ENCODE measurements at places on chromosomes 1 and 21.

DNA sequence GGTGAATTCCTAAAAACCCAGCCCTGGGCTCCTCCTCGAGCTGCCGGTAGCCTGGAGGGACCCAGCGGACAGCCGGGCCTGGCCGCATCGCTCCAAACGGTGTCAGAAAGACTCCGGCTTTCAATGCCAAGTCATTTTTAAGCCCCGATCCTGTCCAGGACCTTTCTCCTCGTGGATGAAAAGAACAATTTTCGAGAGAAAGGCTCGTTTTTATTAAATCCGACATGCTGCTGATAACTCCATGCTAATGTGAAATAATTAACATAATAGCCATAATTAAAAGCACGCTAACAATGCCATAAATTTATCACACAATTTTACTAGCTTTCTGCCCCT, 4.6 kb upstream of the FOXD3 start:
- DNase-seq, result no peak

- no peak for DNase-seq
Measured at GRCh38 chr21:44862869-44863685, 10.4 kb downstream of the PTTG1IP start.

DNA sequence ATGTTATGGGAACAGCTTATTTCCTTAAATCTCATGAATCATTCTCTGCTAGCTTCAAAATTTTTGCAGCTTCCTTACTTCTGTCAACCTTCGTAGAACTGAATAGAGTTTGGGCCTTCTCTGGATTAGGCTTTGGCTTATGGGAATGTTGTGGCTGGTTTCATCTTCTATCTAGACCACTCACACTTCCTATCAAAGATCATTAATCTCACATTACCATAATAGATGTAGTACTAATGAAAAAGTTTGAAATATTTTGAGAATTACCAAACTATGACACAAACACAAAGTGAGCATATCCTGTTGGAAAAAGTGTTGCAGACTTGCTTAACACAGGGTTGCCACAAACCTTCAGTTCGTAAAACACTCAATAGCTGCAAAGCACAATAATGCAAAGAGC, 30.3 kb downstream of the ASPM start:
- DNase-seq, result no peak

GRCh38 chr21:45142469-45143308, 68.3 kb downstream of the ADARB1 start:
- no peak for DNase-seq

DNA sequence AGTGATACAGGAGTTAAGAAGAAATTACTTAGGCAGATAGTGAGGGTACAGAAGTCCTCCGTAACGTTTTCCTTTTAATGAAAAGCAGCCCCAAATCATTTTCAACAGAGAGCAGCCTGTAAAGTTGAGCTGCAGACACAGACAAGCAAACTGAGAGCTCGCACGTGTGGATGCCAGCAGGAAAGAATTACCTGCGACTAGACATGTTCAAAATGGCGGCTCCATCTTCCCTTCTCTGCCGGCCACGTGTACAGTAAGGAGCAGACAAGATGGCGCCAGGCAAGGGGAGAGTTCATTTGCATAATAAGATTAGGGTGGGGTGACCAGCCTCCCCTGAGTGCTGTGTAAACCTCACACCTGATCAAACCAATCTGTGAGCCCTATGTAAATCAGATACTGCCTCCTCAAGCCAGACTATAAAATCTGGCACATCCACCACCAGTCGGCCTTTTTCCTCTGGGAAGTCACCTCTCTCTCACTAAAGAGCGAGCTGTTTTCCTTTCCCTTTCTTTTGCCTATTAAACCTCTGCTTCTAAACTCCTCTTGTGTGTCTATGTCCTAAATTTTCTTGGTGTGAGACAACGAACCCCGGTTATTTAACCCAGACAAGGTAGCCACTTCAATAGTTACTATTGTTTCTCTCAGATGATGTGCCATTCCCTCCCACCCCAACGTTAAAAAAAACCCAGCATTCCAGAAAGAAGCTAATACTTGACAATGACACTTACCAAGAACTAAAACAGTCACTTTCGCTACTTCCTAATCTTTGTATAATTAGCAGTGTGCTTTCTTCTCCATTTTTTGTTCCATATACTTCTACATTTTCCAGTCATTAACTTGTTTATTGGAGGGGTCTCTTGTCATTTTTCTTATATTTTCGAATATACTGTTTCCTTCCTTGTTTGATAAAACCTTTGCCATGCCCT, 27.4 kb downstream of the DUSP10 start:
- DNase-seq, result no peak

- no peak for DNase-seq
Measured at GRCh38 chr1:217660353-217661062, 29.4 kb downstream of the SPATA17 start.

GRCh38 chr1:247456021-247456420, 1.9 kb downstream of the OR2B11 start:
- DNase-seq, result no peak

DNA sequence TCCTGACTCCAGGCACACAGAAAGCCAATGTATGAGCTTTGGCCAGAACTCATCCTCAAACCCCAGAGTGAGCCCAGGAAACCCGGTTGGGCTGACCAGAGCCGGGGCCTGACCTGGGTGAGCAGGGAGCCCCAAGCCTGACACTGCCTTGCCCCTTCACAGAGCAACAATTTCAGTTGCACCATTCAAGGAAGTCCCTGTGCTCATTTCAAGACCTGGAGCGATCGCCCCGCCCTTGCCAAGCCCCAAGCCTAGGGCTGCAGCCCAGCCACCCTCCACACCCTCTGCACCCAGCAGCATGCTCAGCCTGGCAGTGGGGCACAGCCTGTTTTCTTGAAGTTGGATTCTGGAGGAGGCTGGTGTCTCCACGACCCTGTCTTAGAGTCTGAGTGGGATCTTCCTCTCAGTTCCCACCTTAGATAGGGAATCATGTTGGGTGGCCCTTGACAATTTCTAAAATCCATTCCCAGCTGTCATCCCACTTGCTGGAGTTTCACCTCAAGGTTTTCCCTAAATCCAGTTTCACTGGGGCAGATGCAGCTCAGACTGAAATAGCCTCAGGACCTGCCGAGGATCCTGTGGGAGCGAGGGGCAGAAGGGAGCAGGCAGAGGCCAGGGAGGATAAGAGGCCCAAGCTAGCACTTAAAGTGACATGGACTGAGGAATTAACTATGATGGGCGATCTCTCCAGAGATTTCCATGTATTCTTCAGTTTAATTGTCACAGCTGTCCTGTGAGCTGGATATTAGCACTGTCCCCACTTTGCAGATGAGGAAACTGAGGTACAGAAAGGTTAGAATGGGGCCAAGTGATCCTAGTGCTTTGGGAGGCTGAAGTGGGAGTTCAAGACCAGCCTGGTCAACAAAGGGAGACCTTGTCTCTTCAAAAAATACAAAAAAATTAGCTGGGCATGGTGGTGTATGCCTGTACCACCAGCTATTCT, 2.5 kb downstream of the NBL1 start:
- no peak for DNase-seq

- peak; percentile 91 for DNase-seq
Measured at GRCh38 chr1:212608392-212608958, at the start of gene ATF3. ATF3 (plus strand) TSS chr1:212608761; CDS start chr1:212615022, 6,261 bp downstream.

DNA sequence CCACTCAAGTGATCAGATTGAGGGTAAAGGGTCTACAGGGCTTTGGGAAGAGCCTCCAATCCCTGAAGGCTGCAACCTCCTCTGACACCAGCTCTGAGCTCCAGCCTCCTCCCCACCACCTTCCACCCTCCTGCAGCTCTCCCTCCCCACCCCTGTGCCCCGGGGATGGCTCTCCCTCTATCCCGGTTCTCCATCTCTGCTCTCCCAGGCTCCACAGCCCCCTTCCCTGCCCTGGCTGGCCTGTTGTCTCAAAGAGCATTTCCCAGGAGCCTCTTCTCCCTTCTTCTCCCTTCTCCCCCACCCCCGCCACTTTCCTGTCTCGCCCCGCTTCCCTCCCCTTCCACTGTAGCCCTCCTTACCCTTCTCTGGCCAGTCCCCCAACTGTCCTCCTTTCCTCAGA, 1.1 kb downstream of the PLEKHA6 start:
- no peak for DNase-seq

DNA sequence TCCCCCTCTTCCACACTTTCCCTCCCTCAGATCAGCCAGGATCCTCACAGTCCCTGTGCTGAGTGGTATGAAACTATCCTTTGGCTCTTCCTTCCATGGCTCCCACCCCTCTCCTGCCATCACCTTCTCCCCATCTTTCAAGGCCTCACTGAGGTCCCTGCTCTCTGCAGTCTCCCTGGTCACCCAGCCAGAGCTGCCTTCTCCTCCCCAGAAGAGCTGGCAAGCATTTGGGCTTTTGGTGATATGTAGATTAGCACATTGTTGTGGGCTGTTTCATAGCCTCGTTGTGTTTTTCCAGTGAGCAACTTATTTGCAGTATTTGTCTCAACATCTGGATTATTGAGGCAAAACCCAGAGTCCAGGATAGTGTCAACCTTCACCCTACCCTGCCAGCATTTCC, 2.2 kb downstream of the CSF1 start:
- no peak for DNase-seq

DNA sequence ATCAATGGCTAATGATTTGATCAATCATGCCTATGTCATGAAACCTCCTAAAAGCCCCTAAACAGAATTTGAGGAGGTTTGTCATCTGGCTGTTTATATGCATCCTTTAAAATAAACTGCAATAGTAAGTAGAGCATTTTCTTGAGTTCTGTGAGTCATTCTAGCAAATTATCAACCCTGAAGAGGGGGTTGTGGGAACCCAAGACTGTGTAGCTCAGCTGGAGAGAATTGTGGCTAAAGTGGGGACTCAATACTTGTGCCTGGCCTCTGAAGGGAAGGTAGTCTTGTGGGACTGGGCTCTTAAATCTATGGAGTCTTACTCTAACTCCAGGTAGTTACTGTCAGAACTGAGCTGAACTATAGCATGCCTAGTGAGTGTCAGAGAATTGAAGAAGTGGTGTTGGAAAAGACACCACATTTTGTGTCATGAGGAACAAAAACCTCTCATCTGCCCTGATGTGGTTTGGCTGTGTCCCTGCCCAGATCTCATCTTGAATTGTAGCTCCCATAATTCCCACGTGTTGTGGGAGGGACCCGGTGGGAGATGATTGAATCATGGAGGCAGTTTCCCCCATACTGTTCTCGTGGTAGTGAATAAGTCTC, 402.4 kb downstream of the USH2A start:
- DNase-seq, result no peak

DNA sequence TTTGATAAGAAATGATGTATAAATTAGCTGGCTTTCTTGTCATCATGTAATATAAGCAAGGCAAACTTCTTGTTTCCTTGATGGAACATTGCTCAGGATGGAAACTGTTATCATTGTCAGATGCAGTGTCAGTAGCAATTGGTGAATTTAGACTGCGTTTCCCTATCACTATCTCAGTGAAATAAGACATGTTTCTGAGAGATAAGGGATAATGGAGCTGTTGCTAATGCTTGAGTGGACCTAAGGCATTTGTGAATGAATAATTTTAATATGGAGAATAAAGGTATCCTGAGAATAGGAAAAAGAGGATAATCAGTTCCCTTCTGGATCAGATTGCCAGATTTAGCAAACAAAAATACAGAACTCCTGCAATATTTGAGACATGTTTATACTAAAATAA, 160.9 kb downstream of the HLX start:
- no peak for DNase-seq

- no peak for DNase-seq
Measured at GRCh38 chr1:41802532-41803501, 115.9 kb downstream of the HIVEP3 start.

GRCh38 chr1:94926915-94927404, at the start of gene CNN3:
CNN3 (minus strand) TSS chr1:94927110; CDS start chr1:94926894, 216 bp downstream.
- DNase-seq, result peak; percentile 63

DNA sequence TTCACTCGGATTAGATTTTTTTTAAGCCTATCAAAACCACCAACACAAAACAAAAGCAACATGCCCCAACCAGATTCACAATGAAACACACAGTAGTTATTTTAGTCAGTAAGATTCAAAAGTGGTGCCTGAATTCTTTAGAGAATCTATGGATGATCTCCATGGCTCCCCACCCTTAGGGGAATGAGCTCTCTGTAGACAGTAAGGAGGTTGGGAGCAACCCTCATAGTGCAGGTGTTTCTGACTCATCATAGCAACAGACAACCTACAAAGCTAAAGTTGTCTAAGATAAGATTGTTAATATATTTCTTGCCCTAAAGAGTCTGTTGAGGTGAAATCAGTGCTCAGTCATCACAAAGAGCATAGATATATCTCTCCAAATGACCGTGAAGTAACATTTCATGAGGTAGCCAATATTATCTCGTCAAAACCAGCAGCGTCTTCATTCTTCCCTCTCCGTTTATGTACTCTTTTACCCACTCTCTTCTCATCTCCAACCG, 78.3 kb downstream of the ADAMTS1 start:
- no peak for DNase-seq

DNA sequence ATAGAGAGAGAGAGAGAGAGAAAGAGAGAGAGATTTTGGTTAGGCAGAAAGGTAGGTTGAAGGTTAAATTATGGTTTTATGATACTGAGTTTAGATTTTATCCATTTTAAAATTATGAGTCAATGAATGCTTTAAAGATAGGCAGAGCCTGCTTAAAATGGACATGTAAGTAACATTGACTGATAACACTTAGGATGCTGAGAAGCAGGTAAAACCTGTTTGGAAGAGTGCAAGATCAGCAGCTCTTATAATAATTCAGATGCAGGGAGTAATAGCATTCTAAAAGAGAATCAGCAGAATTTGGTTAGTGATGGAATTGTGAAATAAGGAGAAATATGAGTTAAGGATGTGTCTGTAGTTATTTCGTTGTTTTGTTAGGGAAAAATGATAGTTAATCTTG, 446.6 kb downstream of the PLA2G4A start:
- DNase-seq, result no peak

DNA sequence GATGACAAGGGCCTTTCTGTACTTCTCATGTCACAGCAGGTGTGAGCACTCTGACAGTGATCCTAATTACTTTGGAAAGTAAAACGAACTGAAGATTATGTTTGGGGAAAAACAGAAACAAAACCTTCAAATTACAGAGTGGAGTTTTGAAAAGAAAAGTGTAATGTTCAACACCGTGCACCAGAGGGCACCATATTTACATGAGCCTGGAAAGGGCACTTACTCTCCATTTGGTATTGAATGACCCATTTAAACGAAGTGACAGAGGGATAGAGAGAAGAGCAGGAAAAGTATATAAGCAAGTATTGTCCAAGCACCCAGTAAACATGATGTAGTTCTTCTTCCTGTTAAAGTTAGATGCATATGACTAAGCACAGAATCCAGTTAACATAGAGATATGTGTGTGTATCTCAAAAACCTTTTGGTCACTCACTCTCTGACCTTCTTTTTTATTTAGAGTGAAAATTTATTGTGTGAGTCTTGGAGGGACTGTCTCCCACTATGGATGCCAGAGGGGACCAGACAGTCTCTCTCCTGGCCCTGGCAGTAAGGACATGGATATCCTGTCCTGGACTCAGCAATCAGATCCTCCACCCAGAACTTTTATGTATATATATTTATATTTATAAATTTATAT, 3.8 kb upstream of the RGSL1 start:
- no peak for DNase-seq

DNA sequence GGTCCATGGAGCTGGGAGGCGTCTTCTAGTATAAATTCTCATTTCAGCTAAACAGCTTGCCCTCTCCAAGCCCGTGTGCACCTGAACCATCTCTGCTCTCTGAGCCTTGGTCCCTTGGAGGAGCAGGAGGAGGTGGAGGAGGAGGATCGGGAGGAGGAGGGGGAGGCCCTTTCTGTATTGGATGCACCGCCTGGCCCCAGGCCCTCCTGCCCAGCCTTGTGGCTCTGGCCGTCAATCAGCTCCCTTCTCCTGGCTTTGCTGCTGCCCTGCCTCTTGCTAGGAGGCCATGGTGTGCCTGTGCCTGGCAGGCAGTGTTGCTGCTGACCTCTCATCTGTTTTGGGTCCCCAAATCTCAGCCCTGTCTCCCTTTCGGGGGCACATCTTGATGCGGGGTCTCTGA, 9.0 kb downstream of the COL18A1 start:
- no peak for DNase-seq

GRCh38 chr1:189987509-189987908, 490.2 kb downstream of the BRINP3 start:
- DNase-seq, result no peak
